ENCODE measurements at places on chromosomes 16 and 17.

DNA sequence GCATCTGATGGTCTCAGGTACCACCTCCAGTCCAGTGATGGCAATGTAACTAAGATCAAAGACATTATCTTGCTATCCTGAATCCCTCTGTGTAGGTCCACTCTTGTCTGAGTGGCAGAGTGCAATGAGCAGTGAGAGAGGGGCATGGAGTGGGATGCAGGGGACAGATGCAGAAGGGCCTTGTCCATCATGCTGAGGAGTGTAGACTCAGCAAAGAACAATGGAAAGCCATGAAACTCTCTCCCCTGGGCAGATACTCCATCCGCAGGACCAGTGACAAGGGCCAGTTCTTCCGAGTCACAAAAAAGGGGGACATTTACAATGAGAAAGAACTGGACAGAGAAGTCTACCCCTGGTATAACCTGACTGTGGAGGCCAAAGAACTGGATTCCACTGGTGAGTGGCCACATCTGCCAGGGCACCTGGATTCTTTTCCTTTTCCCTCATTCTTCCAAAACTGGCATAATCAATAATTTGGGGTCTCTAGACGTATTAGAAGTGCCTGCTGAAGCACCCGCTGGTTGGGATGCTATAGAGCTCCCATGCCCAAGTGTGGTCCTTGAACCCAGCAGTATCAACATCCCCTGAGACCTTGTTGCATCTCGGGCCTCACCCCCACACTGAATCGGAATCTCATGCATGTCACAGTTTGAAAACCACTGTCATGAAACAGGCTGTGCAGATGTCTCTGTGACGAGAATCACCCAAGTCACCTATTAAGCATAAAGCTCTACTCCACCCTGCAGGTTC lies 29.5 kb downstream of the CDH5 start:
- DNase-seq = no peak

DNA sequence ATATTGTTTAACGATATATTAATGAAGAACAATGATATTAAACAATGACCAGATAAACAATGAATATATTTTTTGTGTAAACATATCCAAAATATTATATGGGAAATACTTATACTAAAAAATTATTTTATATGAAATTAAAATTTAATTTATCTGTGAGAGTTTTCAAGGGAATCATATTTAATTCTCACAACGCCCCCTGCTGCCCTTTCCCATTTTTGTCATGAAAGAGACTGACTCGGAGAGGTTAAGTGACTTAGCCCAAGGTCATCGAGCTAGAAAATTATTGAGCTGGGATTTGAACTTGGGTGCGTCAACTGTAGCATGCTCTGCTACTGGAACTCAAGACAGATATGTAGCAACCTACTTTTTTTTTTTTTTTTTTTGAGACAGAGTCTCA lies 7.2 kb upstream of the MYCBPAP start:
- peak; percentile 16 for DNase-seq

GRCh38 chr17:29090750-29091605 lies 48.0 kb downstream of the PIPOX start:
- no peak for DNase-seq

GRCh38 chr16:30758988-30759491 lies 2.8 kb downstream of the CFAP119 start:
- DNase-seq = no peak

Data from aorta (tissue), 5 donors.